ENCODE measurements at places on chromosomes 5 and 9.

GRCh38 chr5:33549982-33550567, 109.3 kb downstream of the TARS1 start:
- DNase-seq, result no peak

- no peak for DNase-seq
Measured at GRCh38 chr5:103371046-103371607, 112.6 kb downstream of the MACIR start.

- no peak for DNase-seq
Measured at GRCh38 chr5:179267671-179268083, 77.6 kb downstream of the ADAMTS2 start.

DNA sequence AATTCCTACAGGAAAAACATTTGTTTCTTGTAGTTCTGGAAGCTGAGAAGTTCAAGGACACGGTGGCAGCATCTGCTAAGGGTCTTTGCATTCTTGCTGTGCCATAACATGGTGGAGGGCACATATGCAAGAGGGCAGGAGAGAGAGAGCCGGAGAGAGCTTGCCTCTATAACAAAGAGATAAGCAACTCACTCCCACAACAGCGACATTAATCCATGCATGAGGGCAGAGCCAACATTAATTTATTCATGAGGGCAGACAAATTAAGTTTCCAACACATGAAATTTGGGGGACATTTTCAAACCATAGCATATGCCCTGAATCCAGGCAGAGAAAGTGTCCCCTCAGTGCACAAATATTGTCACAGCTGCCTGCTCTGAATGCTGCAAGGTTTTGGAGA, 4.4 kb upstream of the GTF3C5 start:
- no peak for DNase-seq

DNA sequence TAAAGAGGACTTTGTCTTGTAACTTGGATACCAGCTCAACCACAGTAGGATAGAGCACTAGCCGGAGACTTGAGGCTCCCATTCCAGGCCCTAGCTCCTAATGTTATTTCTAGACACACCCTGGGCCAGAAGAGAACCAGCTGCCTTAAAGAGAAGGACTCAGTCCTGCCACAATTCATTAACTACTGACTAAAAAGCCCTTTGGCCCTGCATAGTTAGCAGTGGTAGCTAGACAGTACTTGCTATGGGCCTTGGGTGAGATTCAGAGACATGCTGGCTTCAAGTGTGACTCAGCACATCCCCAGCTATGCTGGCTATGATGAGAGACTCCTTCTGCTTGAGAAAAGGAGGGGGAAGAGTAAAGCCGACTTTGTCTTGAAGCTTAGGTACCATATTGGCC, 47.3 kb downstream of the TMEM167A start:
- DNase-seq, result no peak

DNA sequence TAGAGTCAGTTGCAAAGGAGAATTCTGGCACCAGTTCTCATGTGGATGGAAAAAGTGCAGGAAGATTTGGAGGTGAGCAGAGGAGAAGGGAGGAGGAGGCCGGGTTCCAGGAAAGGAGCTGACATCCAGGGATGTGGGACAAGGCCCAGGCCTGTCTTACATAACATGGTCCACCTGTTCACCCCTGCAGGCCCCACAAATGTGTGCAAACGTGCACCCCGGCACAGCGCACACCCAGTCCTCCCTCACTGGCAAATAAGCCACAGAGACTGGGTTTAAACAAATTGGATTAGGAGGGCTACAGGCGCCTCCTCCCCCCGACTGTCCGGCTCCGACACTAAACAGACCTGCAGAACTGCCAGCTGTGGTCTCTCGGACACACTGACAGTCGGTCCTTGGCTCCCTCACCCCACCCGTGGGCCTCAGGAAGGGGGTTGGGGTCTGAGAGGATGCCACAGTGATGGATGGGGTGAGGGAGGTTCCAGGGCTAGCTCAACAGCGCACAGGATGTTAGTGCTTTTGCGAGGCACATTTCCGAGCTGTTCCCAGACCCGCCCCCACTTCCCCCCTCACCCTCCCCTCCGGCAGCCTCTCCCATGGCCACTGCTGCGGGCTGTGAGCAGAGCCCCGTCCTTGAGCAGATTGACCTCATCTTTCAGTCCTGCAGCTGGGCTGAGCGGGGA, 43.4 kb upstream of the IL17B start:
- peak; percentile 87 for DNase-seq

DNA sequence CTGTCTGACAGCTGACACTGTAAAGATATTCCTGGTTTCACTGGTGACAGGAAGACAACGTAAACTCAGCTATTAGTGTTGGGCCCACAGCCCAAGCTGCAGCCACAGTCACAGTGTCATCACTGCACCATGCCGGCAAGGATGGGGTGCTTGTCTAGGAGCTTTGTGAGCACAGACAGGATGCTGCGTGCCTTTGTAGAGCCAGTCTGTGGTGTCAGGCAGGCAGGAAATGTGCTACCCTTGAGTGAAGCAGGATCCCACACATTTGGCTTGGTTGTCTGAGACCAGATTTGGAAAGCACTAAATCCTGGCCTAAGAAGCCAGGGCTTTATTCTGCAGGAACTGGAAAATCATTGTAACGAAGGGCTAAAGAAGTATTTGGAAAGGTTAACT, 121.6 kb upstream of the ADAMTS16 start:
- no peak for DNase-seq

DNA sequence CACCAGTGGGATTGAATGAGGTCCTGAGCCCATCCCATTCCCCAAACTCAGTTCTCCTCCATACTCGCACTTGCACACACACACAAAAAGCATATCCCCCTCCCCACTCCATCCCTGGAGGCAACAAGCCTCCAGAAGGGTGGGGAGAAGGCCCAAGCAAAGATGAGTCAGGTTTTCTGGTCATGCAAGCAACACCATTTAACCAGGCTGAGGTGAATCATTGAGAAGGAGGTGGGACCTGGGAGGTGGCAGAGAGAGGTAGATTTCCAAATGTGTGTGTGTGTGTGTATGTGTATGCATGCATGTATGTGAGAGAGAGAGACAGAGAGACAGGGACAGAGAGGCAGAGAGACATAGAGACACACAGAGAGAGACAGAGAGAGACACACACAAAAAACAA, 185.2 kb upstream of the TRIM32 start:
- no peak for DNase-seq

DNA sequence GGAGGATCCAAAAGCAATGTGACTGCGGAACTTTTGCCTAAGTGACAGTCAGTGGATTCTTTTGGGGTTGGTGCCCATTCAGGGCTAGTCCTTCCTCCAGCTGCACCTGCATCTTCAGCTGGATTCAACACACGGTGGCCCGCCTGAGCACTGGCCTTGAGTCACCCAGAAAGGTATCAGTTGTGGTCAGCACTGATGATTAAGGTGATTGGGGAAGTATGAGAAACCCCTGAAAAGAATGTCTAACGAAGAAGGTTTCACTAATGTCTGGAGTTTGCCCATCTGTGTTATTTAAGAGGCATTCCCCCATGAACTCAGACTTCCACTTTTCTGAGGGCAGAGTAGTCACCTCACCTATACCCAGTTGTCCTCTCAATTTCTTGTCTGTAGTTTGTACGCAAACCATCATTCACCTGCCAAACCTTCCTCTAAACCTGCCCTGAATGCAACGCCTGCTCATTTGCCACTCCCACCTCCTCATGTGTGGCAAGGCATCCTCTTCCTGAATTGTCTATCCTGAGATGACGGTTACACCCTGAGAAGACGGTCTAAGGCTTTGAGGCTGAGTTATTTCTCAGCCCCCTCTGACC, 27.2 kb downstream of the CSF2 start:
- no peak for DNase-seq

GRCh38 chr5:52922384-52922783, 66.8 kb upstream of the ITGA2 start:
- no peak for DNase-seq

DNA sequence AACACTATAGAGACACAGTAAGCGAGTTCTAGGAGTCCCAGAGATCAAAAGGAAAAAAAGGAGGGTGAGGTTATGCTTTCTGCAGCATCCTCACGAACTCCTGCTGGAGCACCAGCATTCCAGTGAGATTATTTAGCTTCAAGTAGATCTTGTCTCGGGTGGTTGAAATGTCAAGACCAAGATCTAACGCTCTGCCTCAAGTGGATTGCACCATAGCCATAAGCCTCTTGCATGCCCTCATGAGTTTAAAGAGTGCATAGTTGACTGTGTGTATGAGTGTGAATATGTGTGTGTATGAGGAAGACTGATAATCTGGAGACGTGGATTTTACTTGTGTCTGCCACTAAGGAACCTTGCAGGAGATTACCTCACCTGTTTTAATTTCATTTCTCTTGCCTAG, 335.3 kb upstream of the ADAMTSL1 start:
- DNase-seq, result no peak

- DNase-seq, result no peak
Measured at GRCh38 chr5:167509076-167509475, 782.4 kb upstream of the WWC1 start.

GRCh38 chr9:93634311-93635185, 58.2 kb downstream of the PHF2 start:
- no peak for DNase-seq

DNA sequence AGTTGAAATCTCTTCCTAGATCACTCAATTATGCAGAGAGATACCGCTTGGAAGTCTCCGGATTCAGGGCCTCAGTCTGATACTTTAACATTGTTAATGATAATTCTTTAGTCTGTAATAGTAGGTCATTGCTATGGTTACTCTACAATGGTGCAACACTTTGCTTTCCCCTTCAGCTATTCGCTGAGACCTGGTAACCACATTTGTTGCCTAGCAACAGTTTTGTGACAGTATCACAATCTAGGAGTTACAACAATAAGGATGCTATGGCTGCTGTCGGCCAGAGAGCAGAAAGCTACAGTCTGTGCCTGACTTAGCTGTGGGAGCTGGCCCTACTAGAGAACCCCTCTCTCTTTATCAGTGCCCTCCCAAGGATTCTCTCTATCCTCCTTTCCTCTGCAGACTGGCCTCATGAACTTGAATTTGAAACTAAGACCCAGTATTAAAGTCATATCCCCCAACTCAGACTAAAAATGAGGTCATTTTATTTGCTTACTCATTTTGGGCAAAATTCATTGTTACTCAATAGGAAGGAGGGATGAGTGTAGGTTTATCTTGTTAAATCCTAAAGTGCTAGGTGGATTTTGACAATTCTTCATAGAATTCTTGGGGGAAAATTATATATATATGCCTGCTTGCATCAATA, 39.3 kb downstream of the NR2F1 start:
- DNase-seq, result no peak

GRCh38 chr5:180810959-180811622, 8.5 kb upstream of the MGAT1 start:
- peak; percentile 71 for DNase-seq

- DNase-seq, result no peak
Measured at GRCh38 chr9:104927216-104927911, 591 bp downstream of the ABCA1 start.

GRCh38 chr5:145949474-145949873, 13.1 kb downstream of the SH3RF2 start:
- DNase-seq, result no peak

GRCh38 chr5:95928724-95929253, 32.9 kb downstream of the ELL2 start:
- DNase-seq, result no peak

DNA sequence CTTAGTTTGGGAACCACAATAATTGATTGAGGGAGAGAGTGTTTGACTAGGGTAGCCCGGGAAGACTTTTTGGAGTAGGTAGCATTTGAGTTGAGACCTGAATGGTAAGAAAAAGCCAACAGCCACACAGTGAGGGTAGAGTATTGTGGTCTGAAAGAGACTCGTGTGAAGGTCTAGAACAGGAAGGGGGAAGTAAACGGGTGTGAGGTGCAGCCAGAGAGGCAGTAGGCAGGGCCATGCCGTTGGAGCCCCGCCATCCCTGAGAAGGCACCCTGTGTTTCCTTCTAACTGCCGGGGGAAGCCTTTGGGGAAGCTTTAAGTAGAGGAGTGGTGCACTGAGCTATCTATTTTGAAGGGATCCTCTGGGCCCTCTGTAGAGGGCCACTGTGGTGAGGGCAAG, 3.5 kb upstream of the F2RL2 start:
- DNase-seq, result no peak

DNA sequence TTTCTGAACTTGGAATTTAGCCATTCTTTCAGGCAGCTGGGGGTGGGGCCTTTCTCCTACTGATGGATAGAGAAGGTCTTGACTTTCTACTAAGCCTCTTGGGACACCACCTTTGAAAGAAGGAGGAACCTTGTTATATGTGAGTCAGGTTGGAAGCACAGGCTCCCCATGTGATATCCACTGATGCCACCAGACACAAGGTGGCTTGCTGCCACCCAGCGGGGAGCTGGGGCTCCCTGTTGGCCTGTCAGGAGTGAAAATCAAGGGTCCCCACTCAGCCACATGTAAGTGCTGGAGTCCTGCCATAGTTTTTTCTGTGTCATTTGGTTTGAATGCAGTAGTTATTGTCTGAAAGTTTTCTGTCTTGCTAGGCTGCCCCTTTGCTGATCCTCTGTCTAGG, 252.4 kb upstream of the NFIL3 start:
- no peak for DNase-seq

- no peak for DNase-seq
Measured at GRCh38 chr9:136312436-136312835, 8.5 kb upstream of the CCDC187 start.

- DNase-seq, result no peak
Measured at GRCh38 chr9:33285502-33285901, 4.8 kb upstream of the NFX1 start.

- no peak for DNase-seq
Measured at GRCh38 chr9:34555936-34556525, 33.2 kb upstream of the ENHO start.

- DNase-seq, result no peak
Measured at GRCh38 chr5:110251366-110251765, 475.1 kb downstream of the TMEM232 start.

All from heart right ventricle (tissue), 16 donors.